ENCODE measurements at places on chromosomes 6 and 20. TPM values are rescaled to one million over a fixed set of nuclear protein-coding genes. Genes with fewer than 3 reads are reported as not detected.

The HLA-DQA2 gene
- total RNA-seq = not detected

The C20orf141 gene
- total RNA-seq = not detected

The ALDH8A1 gene
- total RNA-seq = not detected

The THBD gene
- not detected for total RNA-seq

The POPDC3 gene
- total RNA-seq = 13.8 TPM

The DEFB132 gene
- not detected for total RNA-seq

The RAMACL gene
- 3.6 TPM for total RNA-seq

The NUS1 gene
- total RNA-seq = 44.4 TPM

The RSPO3 gene
- not detected for total RNA-seq

The HTR1E gene
- total RNA-seq = not detected

The HLA-DOB gene
- 0.14 TPM for total RNA-seq

The TGIF2 gene
- 11.3 TPM for total RNA-seq

The LAMA2 gene
- total RNA-seq = 12.3 TPM

The KIF25 gene
- not detected for total RNA-seq

The TRIM10 gene
- total RNA-seq = not detected

The GPLD1 gene
- 0.27 TPM for total RNA-seq

The NOTCH4 gene
- total RNA-seq = 0.35 TPM

All from HFFc6 (cell line).